ENCODE measurements at places on chromosomes 3 and 15.

DNA sequence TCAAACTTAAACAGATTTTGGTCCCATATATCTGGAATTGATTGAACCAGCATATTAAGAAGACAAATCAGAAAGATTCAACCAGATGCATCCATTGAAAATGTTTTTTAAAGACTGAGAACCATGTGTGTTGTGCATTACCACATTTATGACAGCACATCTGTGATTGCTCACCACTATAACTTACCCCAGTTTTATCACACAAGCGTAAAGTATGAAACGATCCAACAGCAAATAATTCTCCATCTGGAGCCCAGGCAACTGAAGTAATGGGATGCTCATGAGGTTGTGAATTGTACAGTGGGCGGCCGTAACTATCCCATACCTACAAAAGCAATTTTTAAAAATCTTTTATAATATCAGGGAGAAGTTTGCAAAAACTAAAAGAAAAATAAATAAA, 43.2 kb downstream of the IFT80 start:
- DNase-seq = no peak

GRCh38 chr15:67148196-67148701, 82.8 kb downstream of the SMAD3 start:
- DNase-seq = peak; percentile 34

GRCh38 chr3:164848923-164849322, 229.4 kb downstream of the SI start:
- no peak for DNase-seq

DNA sequence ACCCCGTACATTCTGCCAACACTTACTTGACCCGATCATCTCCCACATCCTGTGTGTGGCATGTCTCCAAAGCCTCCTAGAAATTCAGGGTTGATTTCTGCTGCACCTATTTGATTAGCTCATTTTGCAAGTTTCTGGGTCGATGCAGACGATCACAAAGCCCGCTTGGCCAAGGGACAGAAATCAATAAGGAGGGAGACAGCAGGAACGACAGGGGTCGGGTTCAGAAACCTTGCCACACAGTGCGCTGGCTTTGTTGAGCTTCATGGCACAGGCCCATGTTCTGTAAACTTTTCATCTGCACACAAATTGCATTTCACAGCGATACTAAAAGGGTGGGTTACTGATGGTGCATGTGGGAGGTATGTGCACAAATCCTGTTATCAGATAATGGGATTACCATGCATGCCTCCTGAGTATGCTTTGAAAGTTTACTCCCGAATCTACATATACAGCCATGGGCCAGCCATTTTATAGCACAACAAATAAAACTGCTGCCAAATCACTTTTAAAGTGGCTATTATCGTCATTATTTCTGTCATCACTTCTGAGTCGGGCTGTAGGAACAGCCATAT, 95.9 kb upstream of the ATP11B start:
- DNase-seq = no peak

- no peak for DNase-seq
These were observed 28.4 kb upstream of the SMAD6 start for GRCh38 chr15:66673410-66674322.

DNA sequence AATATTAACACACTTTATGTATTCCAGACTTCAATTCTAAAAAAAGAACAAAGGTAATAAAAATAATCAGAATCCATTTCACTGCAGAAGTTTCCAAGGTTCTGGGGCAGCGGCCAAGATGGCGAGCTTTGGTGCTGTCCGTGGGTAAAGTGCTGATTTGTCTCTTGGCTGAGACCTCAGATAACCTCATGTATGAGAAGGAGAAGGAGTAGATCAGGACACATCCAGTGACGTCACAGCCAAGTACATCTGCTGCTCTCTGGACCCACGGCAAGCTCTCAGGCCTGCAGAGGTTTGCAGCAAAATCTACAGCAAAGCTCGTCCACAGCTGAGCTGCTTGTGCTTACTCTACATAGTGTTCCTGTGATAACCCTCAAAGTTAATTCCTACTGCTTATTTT, 165.7 kb downstream of the MAGI1 start:
- DNase-seq = no peak

DNA sequence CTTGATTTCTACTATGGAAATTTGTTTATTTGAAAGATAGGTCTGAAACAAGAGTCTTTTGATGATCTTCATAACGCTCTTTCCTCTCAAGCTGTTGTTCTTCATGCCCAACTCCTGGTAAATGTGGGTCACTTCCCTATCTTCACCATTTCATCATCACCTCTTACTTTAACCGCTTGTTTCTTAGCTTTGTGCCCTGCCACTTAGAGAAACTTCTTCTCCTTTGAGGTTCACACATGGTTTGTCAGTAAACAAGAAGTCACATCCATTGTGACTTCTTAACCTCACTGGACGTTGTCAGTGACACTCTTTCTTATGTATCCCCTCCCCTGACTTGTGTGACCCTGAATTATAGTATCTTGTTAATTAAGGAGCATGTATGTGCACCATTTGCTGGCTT, 16.9 kb upstream of the P2RY13 start:
- DNase-seq = no peak

DNA sequence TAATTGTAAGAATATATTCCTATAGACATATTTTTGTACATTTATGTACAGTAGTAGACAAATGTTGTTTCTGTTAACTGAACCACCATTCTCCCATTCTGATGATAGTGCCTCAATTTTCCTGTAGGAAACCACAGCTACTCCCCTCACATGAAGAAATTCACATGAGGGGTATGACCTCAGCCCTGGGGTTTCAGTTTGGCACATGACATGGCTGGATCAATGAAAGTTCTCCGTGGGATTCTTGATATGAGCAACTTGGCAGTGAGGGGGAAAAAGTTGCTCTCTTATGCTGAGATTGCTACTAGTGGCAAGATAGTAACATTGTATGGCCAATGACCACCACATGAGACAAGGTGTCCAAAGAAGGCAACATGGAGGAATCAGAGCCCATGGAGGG, 1090.3 kb upstream of the CFAP20DC start:
- DNase-seq = no peak

- DNase-seq = peak; percentile 45
These were observed 780 bp downstream of the TIPARP start for GRCh38 chr3:156674911-156675829.

- no peak for DNase-seq
These were observed 64.7 kb downstream of the OXSM start for GRCh38 chr3:25854635-25855034.

GRCh38 chr3:128808672-128809071, 70.7 kb upstream of the ACAD9 start:
- DNase-seq = no peak

DNA sequence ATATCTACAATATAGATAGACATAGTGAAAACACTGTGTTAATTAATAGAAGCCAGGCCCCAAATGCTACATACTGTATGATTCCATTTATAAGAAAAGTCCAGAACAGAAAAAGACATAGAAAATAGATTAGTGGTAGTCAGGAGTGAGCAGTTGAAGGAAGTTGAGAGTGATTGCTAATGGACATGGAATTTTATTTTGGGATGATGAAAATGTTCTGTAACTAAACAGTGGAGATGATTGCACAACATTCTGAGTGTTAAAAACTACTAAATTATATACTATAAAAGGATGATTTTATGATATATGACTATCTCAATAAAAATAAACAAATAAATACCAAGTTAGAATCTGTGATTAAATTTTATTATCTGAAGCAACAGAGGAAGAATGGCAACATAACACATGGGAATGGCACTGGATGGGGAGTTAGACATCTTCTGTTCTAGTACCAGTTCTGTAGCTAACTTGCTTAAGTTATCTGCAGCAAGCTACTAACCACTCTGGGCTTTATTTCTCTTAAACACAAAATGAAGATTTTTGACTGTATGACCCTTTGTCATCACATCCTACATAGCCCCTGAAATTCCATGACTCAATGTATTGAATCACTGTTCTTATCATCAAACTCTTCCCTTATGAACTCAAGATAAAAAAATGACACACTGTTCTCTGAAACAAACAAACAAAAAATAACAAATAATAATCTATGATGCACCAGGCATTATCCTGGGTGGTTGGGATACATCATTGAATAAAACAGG, 612.7 kb downstream of the TBL1XR1 start:
- DNase-seq = no peak

- no peak for DNase-seq
These were observed 4.1 kb downstream of the LINS1 start for GRCh38 chr15:100597862-100598261.

GRCh38 chr3:21620511-21621155, 130.4 kb downstream of the ZNF385D start:
- no peak for DNase-seq

DNA sequence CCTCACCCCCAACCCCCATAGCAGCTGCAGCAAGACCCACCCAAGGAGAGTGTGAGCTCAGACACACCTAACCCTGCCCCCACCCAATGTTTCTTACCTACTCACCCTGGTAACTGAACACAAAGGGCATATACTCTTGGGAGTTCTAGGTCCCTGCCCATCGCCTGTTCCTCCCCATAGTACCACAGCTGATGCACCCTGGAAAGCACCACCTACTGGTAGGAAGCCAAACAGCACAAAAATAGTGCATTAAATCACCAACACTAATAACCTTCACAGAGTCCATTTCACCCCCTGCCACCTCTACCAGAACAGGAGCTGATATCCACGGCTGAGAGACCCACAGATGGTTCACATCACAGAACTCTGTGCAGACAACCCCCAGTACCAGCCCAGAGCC, 245.2 kb downstream of the EFHB start:
- no peak for DNase-seq

DNA sequence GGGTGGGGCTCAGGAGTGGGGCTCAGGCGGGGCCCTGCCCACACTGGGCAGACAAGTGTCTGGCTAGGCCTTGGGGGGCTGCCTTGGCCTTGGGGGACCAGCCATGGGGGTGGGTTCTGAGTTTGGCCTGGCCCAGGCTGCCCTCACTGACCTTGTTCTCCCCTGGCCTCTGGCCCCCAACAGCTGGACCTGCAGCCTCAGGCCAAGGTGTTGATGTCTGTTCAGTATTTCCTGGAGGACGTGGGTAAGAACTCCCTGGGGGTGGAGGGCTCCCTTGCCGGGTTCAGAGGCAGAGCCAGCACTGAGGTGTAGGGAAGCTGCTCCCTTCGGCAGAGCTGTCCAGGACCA, 20.0 kb downstream of the PRKCD start:
- no peak for DNase-seq

- no peak for DNase-seq
These were observed 191.3 kb downstream of the XXYLT1 start for GRCh38 chr3:195079636-195080035.

GRCh38 chr3:120203016-120203415, 82.0 kb downstream of the GPR156 start:
- DNase-seq = no peak

- no peak for DNase-seq
These were observed 261.0 kb downstream of the PYDC2 start for GRCh38 chr3:191721990-191722389.

DNA sequence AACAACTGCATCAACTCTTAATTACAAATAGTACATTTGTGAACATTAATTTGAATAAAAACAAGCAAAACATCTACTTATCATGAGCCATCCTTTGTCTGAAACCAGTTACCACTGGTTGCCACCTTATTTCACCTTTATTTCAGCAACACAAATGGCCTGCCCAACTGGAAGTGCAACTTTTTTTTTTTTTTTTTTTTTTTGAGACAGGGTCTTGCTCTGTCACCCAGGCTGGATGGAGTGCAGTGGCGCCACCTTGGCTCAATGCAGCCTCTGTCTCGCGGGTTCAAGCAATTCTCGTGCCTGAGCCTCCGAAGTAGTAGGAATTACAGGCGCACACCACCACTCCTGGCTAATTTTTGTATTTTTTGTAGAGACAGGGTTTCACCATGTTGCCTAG, 13.1 kb downstream of the WDR82 start:
- no peak for DNase-seq

DNA sequence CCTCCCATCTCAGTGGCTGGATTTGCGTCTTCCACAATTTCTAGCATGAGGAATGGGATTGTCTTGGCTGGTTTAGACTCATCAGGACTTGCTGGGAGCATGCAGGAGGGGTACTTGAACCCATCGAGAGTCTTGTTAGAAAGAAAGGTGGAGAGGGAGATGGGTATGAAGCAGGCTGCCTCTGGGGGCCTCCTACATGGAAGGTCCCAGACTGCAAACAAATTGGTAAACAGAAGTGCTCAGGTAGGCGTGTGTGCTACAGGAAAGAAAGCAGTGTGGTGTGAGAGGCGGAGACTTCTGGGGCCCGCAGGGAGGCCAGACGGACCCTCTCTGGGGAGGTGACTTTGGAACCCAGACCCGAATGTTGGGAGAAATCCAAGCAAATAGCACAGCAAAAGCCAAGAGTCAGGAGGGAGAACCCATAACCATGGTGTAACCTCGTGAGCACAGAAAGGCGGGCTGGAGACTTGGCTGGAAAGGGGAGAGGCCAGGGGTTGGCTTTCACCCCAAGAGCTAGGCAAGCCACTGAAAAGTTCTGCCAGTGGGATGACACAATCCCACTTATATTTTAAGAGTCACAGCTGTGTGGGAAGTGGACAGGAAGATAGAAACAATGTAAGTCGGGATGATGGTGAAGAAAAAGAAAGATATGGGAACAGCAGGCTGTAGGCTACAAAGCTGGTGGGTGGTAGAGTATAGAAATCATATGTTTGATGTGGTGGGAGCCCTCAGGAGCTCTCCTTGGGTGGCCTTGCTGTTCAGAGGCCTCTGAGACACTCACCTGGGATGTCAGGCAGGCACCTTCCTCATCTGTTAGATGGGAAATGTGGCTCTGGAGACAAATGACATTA, 130.1 kb upstream of the PRR20G start:
- no peak for DNase-seq

- DNase-seq = no peak
These were observed 5.0 kb upstream of the LRRFIP2 start for GRCh38 chr3:37179144-37179967.

DNA sequence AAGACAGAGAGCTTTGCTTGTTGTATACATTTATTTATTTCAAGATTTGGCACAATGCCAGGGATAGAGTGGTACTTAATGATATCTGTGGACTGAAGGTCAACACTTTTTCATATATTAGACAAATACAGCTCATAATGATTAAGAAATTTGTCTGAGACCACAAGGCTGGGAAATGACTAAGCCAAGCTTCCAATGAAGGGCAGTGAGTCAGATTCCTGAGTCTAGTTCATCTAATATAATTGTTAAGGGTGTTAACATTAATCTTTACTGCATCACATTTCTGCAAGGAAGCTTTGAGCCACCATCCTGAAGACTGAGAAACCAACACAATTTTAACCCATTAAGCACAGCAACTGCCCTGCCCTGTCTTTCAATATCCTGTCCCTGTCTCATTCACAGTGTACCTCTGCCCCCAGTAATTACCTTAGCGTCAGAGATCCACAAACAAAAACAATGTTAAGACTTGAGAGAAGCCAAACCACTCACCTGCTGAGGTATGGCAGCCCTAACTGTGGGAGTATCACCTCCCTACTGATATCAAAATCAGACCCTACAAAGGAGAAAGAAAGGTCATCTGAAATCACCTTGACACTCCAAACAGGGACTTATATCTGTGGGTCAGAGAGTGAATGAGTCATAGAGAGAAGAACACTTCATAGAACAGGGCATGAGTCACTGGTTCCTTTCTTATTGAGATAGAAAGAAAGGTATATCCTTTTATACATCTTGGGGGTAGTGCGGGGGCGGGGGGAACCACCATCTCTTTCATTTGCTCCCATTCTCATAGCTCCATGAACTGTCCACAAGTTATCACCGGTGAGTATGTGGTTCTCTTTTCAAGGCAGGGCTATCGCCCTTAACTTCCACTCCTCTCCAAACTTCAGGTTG, 74.7 kb downstream of the MAGI1 start:
- DNase-seq = peak; percentile 75

GRCh38 chr15:88003541-88004327, 252.8 kb downstream of the NTRK3 start:
- no peak for DNase-seq
